ENCODE measurements at places on chromosomes 7 and 10.

GRCh38 chr10:488081-488932 is 201.2 kb downstream of the DIP2C start:
- DNase-seq: no peak

DNA sequence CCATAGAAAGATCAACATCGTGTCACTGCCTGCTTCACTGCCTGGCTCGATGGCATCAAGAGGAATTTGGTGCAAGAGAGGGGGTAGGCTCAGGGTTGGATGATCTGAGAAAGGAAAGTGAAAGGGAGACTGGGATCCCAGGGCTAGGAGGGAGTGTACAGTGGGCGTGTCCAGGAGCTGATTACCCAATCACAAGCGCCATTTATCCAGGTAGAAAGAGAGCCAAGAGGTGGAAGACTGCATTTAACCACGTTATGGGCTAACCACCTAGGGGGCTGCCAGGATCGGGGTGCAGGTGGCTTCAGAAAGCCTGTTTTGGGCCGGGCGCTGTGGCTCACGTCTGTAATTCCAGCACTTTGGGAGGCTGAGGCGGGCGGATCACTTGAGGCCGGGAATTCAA is 10.3 kb downstream of the PODXL start:
- no peak for DNase-seq

GRCh38 chr7:70446448-70447143 is 685.3 kb upstream of the GALNT17 start:
- no peak for DNase-seq

GRCh38 chr7:129650056-129650758 is 38.7 kb downstream of the NRF1 start:
- DNase-seq: no peak

DNA sequence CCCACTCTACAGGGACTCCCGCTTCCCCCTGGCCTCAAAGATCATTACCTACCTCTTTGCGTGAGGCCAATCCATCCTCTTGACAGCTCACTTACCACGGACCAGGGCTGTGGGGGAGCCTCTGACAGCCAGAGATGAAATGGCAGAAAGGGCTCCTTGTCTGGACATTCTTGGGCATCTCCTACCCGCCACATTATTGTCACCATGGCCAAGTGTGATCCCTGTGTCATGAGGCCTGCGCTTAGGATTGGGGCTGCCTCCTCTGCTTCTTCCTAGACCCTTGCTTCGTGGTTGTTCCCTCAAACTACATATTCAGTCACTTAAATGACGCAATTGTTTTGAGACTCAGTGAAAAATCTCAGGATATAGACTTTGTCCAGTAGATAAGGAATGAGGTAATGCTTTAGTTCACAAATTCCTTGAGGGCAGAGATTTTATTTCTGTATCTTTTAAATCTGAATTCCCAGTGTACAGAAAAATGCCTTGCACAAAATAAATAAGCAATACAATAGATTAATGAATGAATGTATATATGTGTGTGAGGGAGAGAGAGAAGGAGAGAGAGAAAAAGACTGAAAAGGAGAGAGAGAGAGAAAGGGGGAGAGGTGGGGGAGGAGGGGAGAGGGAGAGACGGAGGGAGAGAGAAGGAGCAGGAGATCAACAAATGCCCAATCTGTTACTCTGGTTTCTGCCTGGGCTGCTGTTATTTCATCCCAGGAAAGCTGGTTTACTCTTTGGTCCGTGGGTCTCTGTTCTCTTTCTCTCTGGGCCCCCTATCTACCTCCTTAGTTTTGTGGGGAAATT is 159.0 kb downstream of the PLXNA4 start:
- DNase-seq: no peak

GRCh38 chr10:18233775-18234174 is 93.6 kb downstream of the CACNB2 start:
- DNase-seq: no peak

- no peak for DNase-seq
Measured at GRCh38 chr10:43979551-43979950, 330.9 kb upstream of the ZNF32 start.

DNA sequence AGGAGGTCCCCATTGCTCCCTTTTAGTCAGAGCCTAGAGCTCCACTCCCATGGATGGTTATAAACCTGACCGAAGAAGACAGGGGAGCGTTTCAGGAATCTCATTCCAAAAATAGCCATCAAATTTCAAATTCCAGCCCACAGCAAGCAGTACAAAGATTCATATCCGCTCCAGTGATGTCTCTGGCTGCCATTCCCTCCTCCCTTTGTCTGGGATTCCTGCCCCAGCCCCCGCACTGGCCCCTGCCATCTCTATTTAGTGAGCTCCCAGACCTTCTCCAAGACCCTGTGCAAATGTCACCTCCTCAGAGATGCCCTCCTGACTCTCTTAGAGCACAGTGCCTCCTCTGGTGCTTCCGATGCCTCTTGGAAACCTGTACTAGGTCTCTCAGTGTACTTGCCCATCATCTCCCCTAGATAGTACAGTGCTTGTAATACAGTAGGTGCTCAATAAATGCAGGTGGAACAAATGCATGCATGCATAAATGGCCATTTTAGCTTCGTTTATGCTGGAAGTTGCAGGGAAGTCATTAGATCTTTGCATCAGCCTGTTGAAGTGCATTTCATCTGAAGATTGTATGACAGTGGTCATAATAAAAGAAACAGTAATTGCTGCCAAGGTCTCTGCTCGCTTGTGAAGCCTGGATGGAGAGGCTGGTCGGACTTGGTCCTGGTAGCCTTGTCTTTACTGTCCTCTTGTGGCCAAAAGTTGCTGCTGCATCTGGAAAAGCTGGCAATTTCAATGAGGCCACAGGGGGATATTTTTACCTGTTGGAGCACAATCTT is 32.0 kb upstream of the HABP2 start:
- peak; percentile 44 for DNase-seq

DNA sequence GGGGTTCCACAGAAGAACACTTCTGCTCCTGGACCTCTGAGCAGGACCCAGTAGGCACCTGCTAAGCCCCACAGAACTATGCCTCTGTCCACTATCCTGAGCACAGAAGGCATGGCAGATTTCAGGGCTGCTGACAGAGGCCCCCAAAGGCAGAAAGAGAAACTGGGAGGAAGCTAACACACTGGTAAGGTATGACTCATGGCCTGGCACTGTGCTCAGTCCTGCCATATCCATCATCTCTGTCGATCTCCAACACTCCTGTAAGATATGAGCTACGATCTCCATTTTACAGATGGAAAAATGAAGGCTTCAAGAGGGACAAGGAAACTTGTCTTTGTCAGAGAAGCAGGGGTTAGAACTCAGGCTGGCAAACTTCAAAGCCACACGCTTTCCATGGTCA is 62.2 kb downstream of the GRID1 start:
- DNase-seq: no peak

GRCh38 chr7:156002362-156003066 is 190.3 kb upstream of the SHH start:
- no peak for DNase-seq

DNA sequence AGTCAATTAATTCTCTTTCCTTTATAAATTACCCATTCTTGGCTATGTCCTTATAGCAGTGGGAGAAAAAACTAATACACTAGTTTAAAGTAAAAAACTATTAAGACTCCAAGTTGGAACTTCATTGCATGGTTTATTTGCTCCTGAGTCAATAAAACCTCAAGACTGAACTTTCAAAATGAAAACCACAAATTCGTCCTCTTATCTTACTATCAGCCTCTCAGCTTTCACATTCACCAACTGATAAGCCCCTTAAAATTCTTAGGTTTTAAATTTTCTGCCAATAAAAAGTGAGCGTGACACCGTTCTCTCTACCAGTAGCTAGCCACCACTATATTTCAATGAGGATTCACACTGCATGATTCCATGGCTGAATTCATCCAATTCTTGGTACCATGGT is 346.4 kb upstream of the NPSR1 start:
- no peak for DNase-seq

GRCh38 chr10:45471531-45472310 is 97.7 kb downstream of the ALOX5 start:
- DNase-seq: no peak

Data from progenitor cell of endocrine pancreas (in vitro differentiated cells).